ENCODE measurements at places on chromosomes 16 and 17. TPM values are rescaled to one million over a fixed set of nuclear protein-coding genes. Genes with fewer than 3 reads are reported as not detected.

KCTD19 gene
- total RNA-seq = not detected

ZSCAN10 gene
- total RNA-seq = not detected

STH gene
- total RNA-seq = not detected

CCDC144A gene
- 0.17 TPM for total RNA-seq

Data from PC-3 (cell line).